Fibroblast of skin of left biceps (primary cell): ENCODE measurements at places on chromosomes 5 and 9.

DNA sequence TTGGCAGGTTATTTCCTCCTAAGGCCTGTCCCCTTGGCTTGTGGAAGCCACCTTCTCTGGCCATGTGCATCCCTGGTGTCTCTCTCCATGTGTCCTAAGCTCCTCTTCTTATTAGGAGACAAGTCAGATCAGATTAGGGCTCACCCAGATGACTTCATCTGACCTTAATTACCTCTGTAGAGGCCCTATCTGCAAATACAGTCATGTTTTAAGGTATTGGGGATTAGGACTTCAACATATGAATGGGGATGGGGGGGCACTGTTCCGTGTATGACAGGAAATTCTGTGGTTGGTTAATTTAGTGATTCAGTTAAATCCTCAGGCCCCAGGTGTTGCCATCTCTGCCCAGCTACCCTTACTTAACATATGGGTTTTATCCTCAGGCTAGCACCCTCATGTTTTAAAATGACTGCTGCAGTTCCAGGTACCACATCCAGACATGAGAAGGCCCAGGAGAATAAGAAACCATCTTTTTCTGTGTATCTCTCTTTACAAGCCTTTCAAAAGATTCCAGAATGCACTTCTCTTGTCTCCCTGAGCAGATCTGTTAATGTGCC, 51.9 kb upstream of the RAI14 start:
- DNase-seq: no peak

DNA sequence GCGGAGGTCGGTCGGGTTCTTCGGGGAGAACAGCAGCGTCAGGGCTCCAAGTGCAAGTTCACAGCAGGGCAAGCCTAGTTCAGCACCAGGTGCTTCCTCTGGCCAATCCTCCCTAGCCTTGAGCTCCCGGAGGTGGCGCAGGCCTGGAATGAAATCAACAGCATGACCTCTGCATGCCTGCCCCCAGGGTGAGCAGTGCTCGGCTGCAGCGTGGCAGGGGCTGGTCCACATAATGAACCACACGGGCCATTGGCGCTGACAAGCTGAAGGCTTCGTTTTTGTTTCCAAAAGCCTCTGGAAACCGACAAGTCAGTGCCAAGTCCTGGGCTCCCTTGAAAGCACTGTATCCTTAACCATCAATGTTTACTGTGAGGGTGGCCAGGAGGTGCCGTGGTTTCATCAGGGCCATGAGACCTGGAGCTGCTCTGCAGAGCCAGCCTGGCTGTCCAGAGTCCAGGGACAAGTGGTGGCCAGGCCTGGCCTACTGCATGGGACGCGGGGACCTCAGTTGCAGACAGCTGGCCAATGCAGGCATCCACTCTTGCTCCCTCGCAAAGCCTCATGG, 2.1 kb upstream of the INPP5E start:
- DNase-seq: no peak

DNA sequence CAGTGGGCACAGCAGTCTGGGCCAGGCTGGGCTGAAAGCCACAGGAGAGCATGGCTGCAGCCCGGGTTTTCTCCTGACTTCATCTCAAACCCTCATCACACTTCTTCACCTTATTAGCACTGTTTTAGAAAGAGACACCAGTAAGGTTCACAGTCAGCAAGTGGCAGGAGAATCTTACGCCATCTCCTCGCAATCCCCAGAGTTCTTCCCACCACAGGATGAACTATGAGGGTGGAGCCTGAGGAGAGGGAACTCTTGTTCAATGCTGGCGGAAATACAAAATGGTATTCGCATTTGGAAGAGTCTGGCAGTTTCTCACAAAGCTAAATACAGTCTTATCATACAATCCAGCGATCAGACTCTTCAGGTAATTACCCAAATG, 14.7 kb downstream of the BICD2 start:
- no peak for DNase-seq

DNA sequence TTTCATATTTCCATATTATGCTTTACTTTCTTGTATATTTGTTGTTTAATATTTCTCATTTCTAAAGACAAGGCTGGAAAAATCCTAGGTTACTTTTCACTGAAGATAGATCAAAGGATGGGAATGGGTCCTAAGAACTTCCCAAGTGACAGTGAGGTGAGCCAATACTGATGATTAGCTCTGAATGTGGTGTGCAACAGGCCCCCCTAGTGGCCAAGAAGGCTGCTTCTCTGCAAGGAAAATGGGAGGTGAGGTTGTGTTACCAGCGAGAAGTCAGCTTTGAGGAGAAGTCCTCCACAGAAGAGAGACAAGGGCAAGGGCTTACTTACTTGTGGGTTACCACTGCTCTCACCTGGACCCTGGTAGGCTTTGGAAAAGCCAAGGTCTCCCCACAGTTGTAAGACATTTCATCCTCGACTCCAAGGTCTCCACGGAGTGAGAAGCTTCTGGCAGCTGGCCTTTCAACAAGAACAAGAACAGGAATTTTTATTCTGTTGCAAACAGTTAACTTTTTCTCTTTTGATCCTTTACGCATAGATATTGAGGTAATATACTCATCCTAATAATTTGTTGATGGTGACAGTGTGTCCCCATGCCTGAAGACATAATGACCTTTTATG, 69.9 kb downstream of the MAMDC2 start:
- DNase-seq: no peak

DNA sequence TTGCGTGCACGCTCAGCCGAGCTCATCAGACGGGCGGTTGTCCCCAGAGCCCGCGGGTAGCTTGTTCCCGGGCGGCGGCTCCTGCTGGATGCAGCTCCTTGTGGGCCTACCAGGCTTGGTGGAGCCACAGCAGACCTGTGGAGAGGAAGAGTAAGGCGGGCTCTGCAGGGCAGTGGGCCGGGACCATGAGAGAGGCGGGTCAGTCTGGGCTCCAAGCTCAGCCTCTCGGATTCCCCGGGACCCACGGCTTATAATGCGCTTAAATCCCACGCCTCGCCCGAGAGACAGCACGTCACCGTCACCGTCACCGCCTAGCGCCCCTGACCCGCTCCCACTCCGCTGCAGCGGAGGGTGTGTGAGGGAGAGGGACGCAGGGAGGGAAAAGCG, 1.9 kb upstream of the ANKRD18A start:
- no peak for DNase-seq

DNA sequence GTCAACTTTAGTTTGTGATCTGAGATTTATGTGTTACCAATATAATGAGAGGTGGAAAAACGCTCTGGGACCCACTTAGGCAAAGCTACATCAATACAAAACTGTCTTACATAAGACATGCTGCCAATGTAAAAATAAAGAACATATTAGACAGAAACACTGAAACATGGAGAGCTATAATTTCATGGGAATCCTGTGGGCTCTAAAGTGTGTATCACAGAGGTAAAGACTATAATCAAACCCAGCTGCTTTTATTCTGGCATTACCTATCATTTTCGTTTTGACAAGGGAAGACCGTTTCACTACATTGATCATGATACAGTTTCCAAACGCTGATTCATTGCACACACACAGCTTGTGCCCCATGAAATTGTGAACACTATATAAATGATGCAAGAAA, 400.5 kb upstream of the TUSC1 start:
- no peak for DNase-seq

DNA sequence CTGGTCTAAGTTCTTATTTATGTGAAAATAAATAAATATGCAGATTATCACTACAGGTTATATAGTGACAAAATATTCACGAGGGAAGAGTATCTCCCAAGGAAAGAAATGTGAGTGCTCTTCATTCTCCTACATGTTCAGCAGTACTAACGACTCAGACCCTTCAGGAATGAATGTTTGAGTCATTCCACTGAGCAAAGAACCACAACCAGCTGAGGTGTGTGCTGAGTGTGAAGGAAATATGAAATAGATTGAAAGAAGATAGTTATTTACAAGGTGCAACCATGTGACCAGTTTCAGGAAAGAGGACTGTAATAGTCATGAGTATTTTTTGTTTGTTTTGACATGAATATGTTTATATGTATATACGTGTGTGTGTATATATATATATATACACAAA, 228.7 kb downstream of the TUSC1 start:
- DNase-seq: no peak

- DNase-seq: no peak
These were observed 11.0 kb downstream of the SPATA9 start for GRCh38 chr5:95671826-95672225.

- DNase-seq: no peak
These were observed 1.5 kb upstream of the CLIC3 start for GRCh38 chr9:136997830-136998234.

DNA sequence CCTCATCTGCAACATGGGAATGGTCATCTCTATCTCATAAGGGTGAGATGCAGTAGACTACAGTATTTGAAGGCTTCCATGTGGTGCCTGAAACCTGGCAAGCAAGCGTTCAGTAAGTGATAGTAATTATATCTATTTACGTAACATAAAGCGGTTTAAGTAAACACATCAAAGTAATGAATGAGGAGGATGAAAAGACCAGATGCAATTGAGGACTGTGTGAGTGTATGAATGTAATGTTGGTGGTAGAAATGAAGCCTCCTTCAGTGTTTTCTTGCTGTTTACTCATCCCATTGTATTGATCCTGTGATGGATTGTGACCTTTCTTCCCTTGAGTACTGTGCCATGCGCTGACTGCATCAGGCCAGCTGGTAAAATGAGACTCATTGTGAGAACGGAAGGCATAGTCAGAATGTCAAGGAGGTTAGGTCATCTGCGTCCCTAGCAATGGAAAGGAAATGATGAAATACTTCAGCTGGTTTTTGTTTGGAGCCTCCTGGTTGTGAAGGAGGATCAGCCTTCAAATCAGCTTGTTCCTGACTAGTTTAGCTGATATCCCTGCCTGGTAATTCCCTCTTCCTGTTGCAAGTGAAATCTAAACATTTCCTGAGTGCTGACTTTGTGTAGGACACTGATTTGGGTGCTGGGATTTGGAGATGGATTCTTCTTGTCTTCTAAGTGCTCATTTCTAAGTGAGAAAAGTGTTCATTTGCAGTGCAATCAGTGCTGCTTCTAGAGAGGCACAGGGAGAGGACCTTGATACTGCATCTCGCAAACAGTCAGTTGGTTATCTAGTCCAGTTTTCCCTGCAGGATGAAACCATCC, 35.6 kb downstream of the TNFSF8 start:
- peak; percentile 92 for DNase-seq

DNA sequence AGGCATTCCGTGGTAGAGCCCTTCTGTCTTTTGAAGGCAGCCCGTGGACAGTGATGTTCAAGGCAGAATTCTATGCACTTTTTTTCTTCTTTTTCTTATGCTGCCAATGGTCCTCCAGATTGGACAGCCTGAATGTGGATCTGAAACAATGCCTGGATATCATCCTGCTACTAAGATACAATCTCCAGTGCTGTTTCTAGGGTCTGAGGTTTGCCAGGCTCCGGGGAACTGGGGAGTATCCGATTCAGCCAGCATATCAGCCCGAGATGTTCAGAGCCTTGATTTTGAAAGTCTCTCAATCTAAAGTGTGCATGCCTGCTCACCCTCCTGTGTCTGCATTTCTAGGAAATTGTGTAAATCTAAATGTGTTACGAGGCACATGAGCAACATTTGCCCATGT, 103.8 kb upstream of the WWC1 start:
- no peak for DNase-seq

DNA sequence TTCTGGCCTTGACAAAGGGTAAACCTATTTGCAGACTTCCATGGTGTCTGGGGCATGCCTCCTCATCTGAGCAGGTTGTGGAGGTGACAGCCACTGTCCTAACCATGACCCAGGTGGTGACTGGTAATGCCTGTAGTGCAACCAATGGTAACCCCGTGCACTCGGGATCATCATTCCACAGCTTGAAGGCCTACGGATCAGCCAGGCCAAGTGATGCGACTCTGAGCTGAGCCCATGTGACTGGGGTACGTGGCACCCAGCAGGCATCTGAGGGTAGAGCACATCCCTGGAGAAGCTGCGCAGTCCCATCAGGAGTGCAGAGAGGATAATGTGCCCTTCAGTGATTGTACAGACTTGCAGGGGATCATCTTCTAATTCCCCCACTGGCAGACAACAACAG, 35.0 kb downstream of the DROSHA start:
- DNase-seq: no peak

GRCh38 chr9:115671236-115671962, 482.2 kb upstream of the PAPPA start:
- no peak for DNase-seq
